ENCODE measurements at places on chromosomes 4 and X. TPM values are rescaled to one million over a fixed set of nuclear protein-coding genes. Genes with fewer than 3 reads are reported as not detected.

GRCh38 chrX:50075630-50076339 lies 125.0 kb downstream of the AKAP4 start:
- DNase-seq = no peak

GRCh38 chr4:7159923-7160322 lies 32.4 kb upstream of the SORCS2 start:
- DNase-seq = no peak

DNA sequence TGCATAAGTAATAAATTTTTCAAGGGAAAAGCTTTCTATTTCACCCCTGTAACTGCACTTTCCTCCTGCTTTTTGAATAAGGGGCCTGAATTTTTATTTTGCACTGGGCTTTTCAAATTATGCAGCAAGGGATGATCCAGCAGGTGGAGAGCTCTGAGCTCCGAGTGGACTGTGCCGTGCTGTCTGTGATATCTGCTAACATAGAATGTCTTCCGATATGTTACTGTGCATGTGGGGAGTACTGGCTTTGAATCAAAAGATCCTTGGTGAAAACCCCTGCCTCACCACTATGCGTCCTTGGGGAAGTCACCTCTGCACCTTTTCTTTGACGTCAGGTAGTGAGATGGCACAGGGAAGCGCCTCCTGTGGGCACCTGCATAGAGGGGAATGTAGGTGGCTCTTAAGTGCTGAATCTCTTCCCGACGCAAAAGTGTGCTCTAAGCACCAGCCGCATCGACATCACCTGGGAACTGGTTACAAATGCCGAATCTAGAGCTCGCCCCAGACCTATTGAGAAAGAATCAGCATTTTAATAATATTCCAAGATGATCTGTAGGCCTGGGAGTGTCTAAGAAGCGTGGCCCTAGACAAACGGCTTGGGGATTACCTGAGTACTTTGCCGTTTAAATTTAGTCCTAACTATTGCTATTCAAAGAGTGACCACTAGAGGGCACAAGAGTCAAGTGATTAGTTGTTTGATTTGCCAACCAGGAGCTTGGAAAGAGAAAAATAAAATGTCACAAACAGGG lies 19.2 kb upstream of the WFS1 start:
- no peak for DNase-seq

The NUP54 gene
- total RNA-seq = 22.9 TPM

DNA sequence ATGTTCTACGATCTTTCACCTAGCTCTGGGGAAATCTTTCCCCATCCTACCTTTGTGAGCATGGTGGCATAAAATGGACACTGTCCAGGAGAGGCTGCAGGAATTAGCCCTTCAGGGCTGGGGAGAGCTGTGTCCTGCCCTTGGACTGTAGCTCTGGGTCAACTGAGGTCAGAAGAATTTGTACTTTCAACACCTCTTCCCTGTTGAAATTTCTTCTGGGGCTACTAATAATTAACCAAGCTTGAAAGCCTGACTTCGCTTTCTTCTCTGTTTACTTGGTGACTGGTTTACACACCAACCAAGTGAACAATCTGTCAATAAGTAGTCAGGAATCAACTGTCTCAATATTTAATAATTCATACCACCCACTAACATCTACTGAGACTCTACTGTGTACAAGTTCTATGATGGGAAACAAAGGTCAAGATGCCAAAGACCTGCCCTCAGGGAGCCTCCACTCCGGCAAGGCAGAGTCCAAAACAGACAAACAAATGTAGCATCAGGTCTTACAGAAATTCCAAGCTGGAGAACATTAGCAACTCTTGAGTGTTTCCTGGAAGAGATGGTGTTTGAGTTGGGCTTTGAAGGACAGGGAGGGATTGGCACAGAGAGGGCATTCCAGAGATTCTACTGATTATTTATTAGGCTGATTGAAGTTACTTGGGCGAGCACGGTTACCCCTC lies 113.1 kb downstream of the ENPP6 start:
- DNase-seq = no peak

DNA sequence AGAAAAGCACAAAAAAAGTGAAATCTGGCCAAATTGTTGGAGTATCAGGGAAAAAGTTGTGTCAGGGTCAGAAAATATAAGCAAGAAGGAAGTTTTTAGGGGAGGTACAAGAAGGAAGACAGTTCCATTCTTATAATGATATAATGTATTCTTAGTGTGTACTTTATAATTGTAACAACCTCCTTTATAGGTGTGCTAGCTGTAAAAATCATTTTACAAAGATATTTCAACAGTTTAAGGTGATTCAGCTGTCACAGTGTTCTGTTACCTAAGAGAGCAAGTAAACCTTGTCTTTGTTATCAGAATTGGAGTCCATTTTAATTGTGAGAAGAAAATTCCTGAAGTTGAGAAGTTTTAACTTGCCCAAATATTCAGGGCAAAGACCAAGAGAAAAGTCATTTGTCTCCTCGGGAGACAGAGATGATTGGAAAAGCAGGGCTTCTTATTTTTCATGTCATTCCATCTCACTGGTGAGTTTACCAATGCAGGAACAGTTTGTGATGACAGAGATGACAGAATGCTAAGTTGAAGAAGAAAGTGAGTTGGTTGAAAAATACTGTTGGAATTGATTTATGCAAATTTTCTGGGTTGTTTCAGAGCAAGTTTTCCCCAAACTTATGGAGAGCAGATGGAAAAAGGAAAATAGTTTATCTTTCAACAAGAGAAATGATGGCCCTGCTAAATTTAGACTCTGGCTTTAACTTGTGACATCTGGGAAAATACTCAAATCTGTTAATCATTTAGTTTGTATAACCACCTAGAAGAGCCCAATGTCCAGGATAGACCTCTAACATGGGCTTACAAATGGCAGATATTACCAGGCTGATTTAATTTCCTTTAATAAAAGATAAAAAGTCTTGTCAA lies 14.8 kb downstream of the INTS6L start:
- DNase-seq = no peak

DNA sequence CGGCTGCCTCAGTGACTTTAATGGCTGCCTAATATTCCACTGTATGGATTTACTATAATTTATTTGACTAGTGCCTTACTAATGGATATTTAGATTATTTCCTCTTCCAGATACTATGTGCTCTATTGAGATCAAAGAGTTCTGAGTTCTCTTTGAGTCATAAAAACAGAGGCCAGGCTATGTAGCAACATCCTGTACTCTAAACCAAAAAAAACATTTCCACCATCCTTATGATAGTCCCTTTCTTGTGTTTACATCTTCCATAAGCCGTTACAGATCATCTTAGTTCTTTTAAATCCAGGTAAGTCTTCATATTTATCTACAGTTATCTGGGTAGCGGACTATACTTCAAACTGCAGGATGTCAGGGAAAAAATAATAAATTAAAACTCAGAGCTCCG lies 56.6 kb upstream of the TMEM184C start:
- DNase-seq = no peak

DNA sequence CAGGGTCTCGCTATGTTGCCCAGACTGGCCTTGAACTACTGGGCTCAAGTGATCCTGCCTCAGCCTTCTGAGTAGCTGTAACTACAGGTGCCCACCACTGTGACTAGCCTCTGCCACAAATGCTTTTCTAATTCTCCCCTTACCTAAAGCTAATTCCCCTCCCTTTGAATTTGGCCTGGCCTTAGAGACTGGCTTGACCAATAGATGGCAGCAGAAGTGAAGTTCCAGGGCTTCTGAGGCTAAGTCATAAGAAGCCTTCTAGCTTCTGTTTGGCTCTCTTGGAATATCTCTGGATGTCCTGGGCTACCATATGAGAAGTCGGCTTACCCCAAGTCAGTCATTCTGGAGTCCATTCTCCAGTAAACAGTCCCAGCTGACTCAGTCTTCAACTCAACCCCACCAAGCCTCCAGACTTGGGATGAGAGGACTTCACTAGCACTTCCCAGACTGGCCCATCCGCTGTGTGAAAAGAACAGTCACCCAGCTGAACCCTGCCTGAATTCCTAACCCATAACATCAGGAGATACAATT lies 61.0 kb downstream of the HPRT1 start:
- no peak for DNase-seq

- DNase-seq = no peak
Measured at GRCh38 chrX:121231566-121232358, 184.4 kb downstream of the GLUD2 start.

- DNase-seq = peak; percentile 34
Measured at GRCh38 chrX:41922431-41923151, 763 bp downstream of the CASK start.

GRCh38 chr4:18935659-18936345 lies 914.2 kb upstream of the LCORL start:
- no peak for DNase-seq

GRCh38 chr4:26785810-26786209 lies 74.8 kb upstream of the STIM2 start:
- DNase-seq = no peak

- DNase-seq = no peak
Measured at GRCh38 chr4:117447925-117448324, 362.5 kb upstream of the TRAM1L1 start.

The MAOB gene
- total RNA-seq = 79.7 TPM

The PNCK gene
- total RNA-seq = 10.0 TPM

- no peak for DNase-seq
Measured at GRCh38 chr4:79998201-79998600, 74.8 kb downstream of the ANTXR2 start.

GRCh38 chr4:180164799-180165198 lies 2078.4 kb upstream of the TENM3 start:
- no peak for DNase-seq

The RHOH gene
- total RNA-seq = 0.57 TPM

The CXorf51A gene
- total RNA-seq = not detected

The HPGDS gene
- 1.0 TPM for total RNA-seq

DNA sequence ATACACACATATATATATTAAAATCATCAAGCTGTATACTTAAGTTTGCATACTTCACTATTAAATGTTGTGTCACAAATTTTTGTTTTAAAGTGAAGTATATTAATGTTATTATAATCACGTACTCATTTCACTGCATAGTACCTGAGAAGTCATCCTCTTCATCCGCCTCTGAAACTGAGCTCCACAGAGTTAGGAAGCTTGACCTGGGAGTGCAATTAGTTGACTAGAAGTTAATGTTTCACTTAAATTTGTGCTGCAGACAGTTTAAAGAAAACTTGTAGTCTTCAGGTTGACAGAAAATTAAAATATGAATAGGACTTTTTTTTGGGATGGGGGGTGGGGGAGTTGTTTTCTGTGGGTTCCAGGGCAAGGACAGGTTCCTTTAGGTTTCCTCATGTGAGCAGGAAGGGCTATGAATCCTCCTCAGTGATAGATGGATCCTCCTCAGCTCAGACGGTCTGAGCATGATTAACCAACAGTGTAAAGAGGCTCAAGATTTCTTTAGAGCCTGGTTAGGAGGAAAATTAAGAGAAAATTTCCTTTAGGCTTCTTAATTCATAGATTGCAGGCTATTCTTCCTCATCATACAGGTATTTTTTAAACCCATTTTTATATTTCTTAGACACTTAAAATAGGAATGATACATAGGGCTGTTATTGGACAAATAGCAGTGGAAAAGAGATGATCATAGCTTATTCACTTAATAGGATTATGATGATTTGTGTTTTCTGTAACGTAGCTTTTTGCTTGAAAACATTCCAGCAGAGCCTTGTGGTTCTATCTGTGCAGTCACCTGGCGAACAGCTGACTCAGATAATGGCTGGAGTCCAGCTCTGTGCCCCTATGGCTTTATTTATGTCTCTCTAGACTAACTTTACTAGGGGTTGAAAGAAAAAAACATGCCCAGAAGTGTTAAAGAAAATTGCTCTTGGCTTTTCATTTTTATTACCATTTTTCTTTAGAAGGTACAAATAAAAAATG lies 102.7 kb downstream of the SLC4A4 start:
- no peak for DNase-seq

DNA sequence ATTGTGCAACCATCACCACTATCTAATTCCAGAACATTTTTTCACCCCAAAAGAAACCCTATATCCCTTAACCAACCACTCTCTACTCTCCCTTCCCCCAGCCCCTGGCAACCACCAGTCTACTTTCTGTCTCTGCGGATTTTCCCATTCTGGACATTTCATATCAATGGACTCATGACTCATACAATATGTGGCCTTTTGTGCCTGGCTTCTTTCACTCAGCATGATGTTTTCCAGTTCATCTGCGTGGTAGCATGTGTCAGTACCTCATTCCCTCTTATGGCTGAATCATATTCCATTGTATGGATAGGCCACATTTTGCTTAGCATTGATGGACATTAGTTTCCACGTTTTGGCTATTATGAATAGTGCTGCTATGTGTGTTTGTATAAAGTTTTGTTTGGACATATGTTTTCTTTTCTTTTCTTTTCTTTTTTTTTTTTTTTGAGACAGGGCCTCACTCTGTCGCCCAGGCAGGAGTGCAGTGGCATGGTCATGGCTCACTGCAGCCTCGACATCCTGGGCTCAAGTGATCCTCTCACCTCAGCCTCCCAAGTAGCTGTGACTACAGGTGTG lies 335.4 kb downstream of the BCOR start:
- no peak for DNase-seq

- DNase-seq = no peak
Measured at GRCh38 chr4:151099976-151100417, 569 bp downstream of the RPS3A start.

The SLC6A14 gene
- not detected for total RNA-seq

All from right cardiac atrium (tissue), 5 donors.